Epithelial cell of proximal tubule (primary cell): ENCODE measurements at places on chromosomes 12 and 14.
A peak's percentile ranks its signal among the peaks of the same experiment; 100 is the strongest.

GRCh38 chr14:54686219-54686870 lies 119.4 kb downstream of the SAMD4A start:
- DNase-seq: peak; percentile 62

DNA sequence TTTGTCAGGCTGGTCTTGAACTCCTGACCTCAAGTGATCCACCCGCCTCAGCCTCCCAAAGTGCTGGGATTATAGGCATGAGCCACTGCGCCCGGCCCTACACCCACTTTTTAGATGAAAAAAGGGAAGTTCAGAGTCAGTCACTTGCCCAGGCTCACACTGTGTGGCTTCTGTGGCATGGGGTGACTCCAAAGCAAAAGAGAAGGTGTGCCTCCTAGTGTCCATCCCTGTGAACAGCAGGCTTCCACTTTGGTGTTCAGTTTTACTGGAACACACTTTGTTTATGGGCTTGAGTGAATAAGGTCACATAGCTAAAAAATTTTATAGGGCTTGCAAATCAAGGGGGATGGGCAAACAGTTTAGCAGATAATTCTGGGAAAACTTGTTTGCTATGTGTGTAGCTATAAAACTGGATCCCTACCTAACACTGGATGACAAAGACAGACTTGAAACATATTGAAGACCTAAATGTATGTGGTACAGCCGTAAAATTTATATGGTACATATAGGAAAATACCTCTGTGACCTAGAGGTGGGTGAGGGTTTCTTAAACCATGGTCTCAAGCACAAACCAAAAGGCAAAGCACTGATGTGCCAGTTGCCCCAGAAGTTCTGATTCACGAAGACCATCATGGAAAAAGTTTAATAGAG lies 54.9 kb downstream of the EID3 start:
- DNase-seq: no peak

DNA sequence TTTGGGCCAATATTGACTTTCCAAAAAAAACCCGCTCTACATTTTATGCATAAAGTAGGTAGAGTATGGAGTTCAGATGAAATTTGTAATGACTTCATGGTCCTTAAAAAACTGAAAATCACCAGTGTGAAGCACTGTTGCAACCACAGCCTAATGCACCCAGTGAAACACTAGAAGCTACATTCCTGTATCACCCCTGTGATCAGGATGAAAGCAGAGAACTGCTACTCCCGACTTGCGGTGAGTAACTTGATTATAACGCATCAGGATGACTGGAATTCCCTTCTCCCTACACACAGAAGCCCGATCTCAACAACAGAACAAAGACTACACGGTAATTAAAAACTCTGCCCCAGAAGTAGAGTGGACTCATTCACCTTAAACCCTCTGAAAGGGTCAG lies 33.8 kb downstream of the SPTB start:
- DNase-seq: peak; percentile 36

- no peak for DNase-seq
Measured at GRCh38 chr12:41073633-41074472, 114.3 kb upstream of the PDZRN4 start.

- DNase-seq: no peak
Measured at GRCh38 chr12:6526766-6527525, 7.4 kb upstream of the GAPDH start.

DNA sequence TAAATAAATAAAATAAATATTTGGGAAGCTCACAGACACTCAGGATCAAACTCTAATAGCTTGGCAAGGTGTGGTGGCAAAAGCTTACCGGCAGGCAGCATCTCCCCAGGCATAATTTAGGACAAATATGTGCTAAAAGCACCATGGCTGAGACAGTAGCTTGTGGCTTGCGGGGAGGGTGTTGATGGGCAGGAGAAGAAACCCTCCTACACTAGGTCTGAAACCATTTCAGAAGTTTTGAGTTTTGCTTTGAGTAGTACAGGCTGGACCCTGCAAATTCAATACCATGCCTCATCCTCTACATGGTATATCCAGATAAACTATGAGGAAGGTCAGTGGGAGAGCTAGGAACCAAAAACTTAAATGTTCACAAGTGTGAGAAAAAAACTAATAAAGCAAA lies 33.1 kb downstream of the MAP3K9 start:
- no peak for DNase-seq

GRCh38 chr14:71497645-71498086 lies 434.6 kb upstream of the RGS6 start:
- no peak for DNase-seq

DNA sequence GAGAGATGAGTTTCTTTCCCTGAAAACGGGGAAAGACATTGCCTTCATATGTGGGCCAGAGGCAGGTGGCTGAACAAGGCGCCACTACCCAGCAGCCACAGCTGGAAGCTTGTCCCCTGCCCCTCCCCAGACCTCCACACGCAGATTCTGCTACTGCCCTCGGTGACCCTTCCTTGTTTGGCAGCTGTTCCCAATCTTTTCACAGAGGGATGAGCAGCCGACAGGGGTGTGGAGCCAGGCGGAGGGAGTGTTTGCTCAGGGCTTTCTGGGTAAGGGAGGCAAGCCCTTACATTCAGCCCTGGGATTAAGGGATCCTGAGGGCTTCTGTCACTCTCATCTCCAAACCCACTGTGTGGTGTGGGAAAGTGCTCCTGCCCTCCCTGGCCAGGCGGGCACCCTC lies 4.5 kb upstream of the KRT4 start:
- DNase-seq: no peak

DNA sequence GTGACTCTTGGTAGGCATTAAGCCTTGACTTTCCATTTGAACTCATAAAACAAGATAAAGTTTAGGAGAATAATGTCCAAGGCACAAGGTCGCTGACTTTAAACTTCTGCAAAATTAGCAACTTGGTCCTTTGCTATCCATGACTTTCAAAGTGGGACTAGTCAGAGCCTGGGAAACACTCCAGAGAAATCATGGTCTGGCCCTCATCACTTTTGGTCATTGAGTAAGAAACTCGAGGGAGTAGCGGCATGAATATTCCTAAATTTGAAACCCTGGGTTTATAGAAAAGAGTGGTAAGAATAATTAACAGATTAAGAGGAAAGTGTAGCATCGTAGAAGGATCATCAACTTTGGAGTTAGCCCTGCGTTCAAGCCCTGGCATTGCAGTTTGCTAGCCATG lies 16.9 kb upstream of the APPL2 start:
- no peak for DNase-seq

DNA sequence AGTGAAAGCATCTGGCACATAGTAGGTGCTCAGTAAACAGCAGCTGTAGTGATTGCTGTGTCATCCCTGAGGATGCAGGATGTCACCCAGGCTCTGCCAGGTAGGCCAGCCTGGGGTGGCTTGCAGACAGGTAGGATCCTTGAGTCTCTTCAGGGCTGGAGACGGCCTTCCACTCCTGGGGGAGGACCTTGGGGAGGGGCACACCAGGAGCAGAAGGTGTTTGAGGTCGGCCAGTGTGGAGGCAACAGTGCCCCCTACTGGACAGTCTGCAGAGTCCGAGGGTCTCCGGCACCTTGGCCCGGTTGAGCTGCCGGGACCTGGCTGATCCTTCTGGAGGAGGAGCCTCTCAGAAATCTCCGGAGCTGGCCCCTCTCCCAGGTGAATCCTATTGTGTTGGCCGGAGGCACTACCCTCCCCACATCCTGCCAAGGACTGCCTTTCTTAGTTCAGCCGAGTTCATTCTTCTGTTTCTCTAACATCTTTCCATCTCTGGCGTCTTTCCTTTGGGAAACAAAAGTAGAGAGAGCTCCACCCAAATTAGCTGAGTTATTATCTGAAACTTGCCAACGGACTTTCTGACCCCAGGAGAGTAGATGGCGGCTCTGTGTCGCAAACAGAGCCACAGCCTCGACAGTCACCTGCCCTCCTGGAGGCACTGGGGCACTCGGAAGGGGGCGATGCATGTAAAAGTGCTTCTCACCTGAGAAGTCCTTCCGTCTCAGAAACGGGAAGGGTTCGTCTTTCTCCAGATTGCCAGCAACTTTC lies 41.8 kb upstream of the CLMN start:
- no peak for DNase-seq

DNA sequence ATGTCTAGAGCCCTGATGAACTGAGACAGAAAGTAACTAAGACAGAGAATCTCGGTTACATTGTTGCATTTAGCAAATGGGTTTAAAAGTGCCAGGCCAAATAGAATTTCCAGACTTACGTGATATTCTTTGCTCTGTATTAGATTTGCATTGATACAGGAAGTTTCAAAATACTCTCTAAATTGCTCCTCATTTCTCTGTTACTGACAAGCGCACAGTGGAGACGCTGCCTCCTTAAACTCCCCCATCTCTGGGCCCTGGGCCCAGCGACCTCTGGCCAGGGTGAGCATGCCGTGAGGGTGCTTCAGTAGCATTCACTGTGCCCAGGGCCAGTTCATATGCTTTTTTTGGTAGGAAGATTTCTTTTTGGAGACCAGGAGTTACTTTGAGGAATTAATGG lies 22.9 kb upstream of the EVL start:
- DNase-seq: no peak

DNA sequence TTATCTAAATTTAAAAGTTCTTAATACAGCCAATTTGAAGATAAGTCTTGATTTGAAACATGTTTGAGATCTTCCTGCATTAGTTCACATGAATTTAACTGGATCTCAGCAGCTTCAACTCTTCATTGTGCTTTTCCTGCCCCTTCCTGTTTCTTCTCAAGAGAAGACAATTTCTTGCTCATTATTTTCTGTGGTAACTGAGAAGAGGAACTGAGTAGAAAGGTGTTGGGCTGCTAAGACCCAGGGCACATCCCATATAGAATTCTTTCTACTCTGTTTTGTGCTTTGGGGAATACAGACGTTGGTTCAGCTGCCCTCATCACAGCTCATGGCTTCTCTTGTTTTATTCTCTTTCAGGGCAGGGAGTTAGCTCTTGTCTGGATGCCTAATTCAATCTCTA lies 110.2 kb downstream of the SNAPC1 start:
- no peak for DNase-seq

DNA sequence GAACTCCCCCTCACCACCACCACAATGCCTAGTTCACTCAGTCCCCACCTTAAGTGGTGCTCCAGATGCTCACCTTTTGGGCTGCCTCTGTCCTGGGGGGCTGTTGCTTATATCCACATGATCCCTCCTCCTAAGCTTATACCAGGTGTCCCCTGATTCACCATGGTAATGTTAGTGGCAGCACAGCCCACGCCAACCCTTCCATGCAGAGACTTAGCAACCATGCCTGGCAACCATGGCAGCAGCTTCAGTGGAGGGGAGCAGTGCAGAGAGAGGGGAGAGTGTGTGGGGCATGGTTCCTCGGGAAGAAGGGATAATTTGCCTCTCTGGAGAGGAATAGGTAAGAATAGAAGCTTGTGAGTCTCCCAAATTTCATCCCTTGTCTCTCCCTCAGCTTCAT lies 1.2 kb upstream of the DDN start:
- DNase-seq: no peak

- DNase-seq: no peak
Measured at GRCh38 chr12:114711689-114712152, 27.7 kb upstream of the TBX3 start.

- no peak for DNase-seq
Measured at GRCh38 chr12:123337070-123337469, 27.6 kb downstream of the SBNO1 start.
